ENCODE measurements at places on chromosomes 5 and 9.

GRCh38 chr9:99400184-99400731 lies 178.2 kb downstream of the SEC61B start:
- DNase-seq = no peak

- no peak for DNase-seq
Observed at GRCh38 chr5:135318924-135319323, 80.1 kb downstream of the MACROH2A1 start.

GRCh38 chr9:93612052-93612795 lies 35.8 kb downstream of the PHF2 start:
- no peak for DNase-seq

GRCh38 chr5:144028636-144029035 lies 141.8 kb downstream of the YIPF5 start:
- DNase-seq = peak; percentile 80

DNA sequence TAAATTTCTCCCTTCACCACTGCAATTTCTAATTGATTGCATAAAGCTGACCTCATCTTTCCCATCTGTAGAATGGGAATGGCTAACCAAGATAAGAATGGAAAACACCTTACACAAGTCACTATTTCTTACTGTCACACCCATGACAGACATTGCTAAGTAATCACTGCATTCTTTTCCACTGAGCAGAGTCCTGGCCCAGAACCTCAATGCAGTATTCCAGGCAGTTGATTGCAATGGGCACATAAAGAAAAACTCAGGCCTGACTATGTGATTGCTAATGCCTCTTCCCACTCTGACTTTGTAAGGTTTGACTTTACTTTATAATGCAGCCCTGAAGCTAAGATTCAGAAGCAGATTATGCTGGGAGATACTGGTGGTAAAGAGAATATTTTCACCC lies 29.3 kb downstream of the TRIM32 start:
- no peak for DNase-seq

DNA sequence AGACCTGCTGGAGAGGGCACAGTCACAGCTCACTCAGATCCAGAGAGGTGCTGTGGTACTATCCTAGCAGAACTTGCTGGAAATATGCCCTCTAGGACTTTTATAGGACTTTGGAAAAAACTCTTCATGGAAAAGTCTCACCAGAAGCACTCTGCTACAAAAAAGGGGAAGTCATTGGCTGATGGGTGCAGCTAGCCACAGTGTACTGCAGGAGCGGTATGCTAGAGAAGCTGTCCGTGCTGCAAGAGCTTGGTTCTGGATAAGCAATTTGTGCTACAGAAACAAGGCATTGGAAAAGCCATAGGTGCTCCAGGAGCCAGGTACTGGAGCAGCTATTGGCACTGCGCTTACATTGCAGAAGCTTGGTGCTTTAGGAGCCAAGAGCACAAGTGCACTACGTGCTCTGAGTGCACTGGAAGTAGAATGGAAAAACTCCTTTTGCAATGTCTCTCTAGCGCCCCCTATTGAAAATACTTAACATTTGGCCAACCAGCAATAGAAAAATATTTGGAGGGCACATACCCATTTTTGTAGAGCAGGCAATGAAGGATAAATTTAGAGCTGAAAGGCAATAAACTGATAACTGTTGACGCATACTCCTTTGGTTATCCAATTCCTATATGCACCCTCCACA lies 83.4 kb downstream of the MEGF10 start:
- DNase-seq = no peak

GRCh38 chr9:16611983-16612382 lies 258.5 kb downstream of the BNC2 start:
- DNase-seq = no peak

GRCh38 chr5:81533629-81534405 lies 139.9 kb upstream of the ACOT12 start:
- DNase-seq = no peak

DNA sequence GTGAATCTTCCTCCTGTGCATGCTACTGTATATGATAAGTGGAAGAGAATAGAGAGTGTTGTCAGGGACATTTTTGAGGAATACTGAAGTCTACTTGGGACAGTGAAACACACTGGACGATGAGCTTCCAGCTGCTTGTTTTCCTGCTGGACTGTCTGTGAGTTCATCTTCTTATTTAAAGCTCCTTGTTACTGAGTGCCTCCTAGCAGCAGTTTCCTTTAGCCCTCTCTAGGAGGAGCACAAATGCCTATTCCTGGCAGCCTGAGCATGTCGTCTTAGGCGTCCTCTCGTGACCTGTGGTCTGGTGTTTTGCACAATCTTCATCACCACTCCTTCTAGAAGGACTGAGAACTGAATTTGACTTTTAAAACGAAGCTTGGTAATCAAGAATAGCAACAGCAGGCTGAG lies 43.8 kb downstream of the ANKRD33B start:
- DNase-seq = peak; percentile 88

- no peak for DNase-seq
Observed at GRCh38 chr9:89488131-89488530, 9.8 kb downstream of the SEMA4D start.

DNA sequence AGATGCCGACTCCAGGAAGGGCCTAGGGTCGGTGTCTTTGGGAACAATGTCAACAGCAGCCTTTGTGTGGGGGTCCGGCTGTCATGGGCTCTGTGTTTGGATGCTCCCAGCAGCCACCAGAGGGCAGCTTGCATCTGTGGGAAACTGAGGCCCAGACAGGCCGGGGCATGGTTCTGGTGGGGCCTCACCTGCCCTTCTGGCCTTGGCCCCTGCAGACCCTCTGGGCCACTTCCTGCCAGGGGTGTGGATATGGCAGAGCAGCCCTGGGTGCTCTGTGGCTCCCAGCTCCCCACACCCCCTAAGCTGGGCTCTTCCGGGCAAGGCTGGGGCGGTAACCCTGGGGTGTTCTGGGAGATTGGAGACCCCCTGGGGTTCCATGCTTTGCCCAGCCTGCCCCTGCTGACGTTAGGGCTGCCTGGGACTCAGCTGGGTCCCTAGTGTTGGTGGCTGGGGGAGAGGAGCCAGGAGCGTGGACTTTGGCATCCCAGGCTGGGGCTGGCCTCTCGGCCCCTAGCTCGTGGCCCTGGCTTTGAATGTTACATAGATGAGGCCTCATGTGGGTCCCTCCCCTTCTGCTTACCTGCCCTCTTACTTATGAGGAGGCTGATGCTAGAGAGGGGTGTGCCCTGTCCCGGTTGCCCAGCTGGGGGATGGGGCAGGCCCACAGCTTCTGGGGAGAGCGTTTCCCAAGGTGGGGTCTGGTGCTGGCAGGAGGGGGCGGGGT lies 38.3 kb downstream of the RXRA start:
- DNase-seq = no peak

- DNase-seq = no peak
Observed at GRCh38 chr5:145203193-145203592, 631.9 kb downstream of the PRELID2 start.

- DNase-seq = peak; percentile 64
Observed at GRCh38 chr9:127828262-127829031, 25.8 kb downstream of the FPGS start.

DNA sequence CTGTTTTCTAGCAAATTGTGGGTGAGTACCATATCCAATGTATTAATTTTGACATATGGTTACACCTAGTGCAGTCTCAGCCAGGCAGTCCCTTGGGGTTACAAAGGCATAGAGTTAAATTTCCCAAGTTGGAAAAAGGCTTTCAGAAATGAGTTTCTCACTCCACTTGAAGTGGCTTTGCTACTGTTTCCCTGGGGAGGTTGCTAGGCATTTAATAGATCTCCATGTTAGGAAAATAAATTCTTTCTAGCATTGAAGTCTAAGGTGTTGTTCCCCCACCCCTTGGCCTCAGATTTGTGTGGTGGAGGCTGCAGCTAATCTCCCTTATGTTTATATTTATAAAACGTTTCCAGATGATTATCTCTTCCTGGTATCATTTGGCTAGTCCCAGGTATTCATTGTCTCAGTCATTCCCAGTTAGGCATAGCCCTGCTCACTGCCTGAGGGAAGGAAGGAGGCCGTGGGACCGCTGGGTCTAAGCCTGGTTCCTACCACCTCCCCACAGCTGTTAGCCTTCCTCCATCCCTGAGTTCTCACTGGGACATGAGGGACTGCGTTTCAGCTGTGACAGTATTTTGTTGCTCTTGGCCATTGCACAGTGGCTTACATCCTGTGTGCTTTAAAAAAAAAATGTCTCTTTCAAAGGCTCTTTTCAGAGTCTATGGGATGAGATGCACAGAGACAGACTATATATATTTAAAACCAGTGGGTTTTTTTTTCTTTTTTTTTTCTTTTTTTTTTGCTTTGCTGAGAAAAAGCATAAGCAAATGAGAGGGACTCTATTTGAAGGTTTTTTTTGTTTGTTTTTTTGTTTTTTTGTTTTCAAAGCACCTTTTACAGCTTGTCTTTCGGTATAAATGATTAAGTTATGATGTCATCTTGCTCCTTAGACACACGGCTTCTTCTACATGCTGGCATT lies 121.5 kb downstream of the MAST4 start:
- DNase-seq = no peak

- no peak for DNase-seq
Observed at GRCh38 chr5:42887097-42887496, 75.4 kb upstream of the SELENOP start.

- DNase-seq = no peak
Observed at GRCh38 chr9:33850267-33850629, 33.3 kb downstream of the UBE2R2 start.

DNA sequence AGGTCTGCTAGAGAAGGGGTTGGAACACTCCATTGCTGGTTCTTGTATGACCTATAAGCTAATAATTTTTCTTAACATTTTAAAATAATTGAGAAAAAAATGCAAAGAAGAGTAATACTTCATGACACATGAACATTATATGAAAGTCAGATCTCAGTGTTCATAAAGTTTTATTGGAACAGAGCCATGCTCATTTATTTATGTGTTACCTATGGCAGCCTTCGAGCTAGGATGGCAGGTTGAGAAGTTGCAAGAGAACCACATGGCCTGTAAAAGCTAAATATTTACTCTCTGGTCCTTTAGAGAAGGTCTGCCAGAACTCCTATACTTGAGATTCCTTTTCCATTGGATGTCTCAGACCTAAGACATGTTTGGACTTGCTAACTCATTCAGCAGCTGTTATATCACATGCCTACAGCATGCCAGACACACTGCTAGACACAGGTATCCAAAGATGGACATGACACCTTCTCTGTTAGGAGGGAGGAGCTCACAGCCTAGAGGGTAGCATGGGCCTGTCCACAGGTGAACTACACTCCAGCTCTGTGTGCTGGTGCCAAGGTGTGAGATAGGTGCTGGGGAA lies 304.3 kb downstream of the ARHGAP26 start:
- DNase-seq = no peak

DNA sequence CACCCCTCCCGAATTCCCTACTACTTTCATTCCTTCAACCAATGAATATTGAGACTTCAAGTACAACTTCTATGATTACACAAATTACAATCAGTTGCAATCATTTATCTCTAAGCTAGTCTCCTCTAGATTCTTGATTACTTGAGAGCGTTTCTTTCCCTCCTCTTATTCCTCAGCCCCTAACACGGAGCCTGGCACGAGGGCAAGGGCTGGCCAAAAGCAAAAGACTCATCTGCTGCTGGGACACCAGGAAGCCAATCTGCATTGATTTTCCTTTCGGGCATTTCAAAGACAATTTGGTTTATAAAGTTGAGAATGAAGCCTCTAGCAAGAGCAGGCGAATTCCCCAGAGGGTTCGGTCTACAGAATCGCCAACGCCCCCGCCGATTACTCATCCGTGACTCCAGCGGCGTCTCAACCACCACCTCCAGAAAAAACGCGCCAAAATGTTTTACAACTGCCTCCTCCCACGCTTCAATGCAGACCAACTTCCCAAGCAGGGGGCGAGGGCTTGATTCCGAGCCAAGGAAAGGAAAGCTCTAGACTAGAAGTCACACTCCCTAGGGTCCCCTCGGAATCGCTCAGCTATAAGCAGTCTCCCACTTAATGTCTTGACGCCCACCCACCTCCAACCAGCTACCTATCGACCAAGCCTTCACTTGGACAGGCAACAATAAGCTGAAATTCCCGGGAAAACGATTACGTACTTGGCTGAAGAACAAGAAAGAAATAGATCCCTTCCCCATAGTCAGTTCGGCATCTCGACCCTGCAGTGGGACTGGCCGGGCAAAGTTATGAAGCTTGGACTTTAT lies 1.5 kb downstream of the PCSK1 start:
- peak; percentile 67 for DNase-seq

DNA sequence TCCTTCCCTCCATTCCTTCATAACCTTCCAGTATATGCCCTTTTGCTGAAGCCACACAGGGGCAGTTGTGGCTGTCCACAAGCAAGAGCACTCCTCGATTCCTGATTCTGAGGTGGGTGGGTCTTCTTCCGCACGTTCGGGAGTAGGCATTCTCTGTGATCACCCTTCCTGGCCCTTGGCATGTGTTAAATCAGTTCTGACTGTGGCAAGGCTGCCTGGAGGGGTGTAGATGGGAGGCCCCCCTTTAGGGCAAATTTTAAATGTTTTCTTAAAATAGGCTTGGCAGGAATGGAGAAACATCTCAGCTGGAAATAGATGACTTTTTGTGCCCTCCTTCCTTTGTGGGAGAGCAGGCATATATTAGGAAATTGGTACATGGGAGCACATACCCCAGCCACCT lies 3.1 kb downstream of the AGXT2 start:
- DNase-seq = no peak

DNA sequence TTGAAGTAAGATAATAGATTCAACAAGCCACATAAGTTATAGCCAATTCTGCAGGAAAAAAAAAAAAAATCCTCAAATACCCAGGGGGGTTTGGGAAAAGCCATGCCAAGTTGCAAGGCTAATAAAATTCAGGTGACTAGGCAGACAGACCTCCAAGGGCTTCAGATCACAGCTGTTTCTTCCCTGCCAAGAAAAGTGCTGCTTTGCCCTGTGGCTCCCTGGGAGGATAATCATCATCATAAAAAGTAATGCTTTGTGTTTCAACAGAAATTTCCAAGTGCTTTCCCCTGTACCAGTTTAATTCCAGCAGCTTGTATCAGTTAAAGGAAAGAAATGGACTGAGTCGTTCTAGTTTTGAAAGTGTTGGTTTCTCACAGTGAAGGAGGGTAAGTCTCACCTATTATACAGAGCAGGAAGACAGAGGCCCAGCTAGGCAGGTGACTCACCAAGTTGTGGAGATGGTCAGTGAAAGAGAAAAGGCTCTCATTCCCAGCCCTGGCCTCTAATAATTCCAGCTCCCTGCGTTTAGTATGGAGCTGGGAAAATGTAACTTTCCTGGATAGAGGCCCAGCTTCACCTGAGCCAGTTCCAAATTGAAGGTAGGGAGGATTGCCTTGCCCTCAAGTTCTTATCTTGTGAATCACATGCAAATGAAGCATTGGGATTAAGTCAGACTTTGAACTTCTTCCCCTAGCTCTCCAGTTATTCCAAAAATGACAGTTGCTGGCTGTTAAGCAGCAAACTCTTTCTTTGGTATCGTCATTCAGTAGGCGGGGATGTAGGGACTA lies 263.4 kb downstream of the GRIA1 start:
- DNase-seq = no peak

- DNase-seq = no peak
Observed at GRCh38 chr9:68536876-68537615, 3.6 kb downstream of the TMEM252 start.

DNA sequence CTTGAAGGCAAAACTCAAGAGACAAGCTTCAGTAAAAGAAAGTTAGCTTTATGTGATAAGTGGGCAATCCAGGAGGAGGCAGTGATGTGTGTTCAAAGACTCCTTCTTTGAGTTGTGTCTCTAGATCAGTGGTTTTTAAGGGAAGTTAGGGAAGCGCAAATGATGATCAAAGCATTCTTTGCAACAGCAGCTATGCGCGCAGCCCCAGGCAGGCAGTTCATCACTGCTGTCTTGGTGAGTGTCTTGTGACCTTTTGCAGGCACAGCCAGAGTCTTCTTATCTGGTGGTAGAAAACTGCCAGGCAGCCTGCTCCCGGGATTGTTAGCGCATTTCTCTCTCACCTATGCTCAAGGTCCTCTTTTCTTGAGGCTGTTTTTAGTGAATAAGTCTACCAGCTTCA lies 40.3 kb upstream of the CLK4 start:
- no peak for DNase-seq

- no peak for DNase-seq
Observed at GRCh38 chr9:92729735-92730155, 34.9 kb downstream of the BICD2 start.

Measured in stromal cell of bone marrow (primary cell).